Stimulated activated CD8-positive, alpha-beta memory T cell treated with anti-CD3 and anti-CD28 coated beads, Interleukin-4, amount 100 ng/mL, for 4 hours (primary cell): ENCODE measurements at places on chromosomes 11 and 22.

DNA sequence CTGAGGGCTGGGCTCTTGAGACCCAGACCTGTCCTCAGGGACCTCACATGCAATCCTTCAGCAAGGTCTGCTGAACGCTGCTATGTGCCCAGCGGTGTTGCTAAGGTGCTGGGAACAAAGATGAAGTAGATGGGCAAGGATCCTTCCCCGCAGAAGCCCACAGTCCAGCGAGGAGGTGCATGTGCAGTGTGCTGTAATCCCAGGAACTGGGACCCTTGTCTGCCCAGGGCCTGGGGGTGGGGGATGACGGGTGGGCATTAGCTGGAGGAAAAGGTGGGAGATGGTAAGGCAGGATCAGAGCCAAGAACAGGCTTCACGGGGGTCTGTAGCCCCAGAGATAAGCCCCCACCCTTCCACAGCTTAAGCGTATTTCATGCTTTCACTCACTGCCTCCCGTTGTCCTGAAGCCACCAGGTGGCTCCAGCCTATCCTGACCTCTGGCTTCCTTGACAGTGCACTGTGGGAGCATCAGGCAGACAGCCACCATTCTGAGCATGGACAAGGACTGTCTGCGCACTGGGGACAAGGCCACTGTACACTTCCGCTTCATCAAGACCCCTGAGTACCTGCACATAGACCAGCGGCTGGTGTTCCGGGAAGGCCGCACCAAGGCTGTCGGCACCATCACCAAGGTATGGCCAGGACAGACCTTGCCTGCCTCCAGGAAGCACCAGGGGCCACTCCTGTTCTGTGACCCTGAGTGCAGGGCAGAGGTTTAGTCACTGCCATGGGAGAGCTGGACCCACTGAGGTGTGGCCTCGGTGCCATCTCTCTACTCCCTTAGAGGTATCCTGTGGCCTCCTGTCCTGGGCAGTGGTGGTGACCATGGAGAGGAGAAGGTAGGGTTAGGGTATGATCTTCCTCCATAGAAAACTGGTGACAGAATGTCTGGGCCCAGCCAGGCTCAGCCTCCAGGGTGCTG is 22.0 kb downstream of the GTPBP1 start:
- no peak for DNase-seq

DNA sequence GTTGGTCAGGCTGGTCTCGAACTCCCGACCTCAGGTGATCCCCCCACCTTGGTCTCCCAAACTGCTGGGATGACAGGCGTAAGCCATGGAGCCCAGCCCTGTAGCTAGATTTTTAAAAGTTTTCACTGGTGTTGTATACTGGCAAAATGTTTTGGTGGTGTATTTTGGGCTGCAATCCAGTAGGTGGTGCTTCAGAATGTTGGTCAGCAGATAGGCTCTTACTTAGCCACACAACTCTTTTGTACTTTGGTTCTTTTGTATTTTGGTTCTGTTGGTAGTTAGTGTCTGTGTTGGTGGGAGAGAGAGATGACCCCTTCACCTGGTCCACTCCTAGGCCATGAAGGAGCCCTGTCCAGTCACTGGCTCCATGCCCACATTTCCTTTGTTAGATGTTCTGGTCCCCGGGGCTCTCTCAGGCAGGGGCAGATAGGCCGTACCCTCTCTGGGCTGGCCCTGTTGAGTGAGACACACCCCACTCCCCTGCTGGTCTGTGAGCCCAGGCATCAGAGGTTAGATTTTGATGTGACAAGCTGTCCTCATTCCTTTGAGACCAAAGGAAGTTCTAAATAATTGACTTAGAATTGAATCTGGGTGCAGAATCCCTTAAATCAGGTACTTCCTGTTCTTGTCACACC is 123.8 kb downstream of the DDX10 start:
- DNase-seq, result no peak

GRCh38 chr11:102112509-102112821 is 2.2 kb downstream of the YAP1 start:
- no peak for DNase-seq

DNA sequence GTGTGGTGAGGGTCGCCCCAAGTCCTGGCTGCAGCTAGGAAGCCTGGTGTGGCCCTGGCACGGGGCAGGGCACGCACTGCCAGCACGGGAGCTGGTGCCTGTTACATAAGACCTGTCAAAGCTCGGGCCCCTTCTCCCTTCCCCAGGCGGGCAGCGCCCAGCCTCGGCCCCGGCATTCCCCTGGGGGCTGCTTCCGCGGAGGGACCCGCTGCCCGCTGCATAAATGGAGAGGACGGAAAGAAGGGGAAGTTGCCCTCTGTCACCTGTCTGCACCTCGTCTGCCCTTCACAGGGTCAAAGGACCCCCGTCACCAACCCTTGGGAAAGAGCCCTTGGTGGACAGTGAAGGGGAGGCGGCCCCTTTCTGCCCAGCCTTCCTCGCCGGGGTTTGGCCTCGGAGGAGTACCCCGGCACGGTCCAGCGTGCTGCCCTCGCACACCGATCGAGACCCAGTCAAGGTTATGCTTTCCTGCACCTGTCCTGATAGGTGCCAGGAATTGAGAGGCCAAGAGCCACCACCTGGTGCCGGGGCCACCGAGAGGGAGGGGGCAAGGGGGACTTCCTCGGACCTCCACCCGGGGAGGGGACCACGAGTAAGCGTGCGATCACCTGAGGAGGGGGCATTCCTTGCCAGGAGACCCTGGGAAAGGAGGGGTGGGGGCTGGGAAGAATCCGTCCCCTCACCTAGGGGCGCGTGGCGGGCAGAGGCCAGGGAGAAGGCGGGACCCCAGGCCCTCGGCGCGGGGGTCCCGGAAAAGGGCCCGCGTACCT is 16.8 kb upstream of the MFRP start:
- DNase-seq, result no peak

DNA sequence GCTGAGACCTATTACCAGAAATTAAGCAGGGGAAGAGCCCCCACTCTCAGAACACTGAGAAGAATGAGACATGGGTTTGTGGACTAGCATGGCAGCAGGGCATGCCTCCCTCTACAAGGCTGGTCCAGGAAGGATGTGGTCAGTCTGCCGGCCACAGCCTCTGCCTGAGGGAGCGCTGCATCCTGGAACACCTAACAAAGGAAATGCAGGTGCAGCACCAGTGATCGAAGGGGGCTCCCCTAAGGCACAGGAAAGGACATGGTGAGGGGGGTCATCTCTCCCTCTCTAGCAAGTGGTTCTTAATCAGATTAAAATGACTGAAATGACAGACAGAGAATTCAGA is 40.6 kb upstream of the ARL14EP start:
- DNase-seq, result no peak

DNA sequence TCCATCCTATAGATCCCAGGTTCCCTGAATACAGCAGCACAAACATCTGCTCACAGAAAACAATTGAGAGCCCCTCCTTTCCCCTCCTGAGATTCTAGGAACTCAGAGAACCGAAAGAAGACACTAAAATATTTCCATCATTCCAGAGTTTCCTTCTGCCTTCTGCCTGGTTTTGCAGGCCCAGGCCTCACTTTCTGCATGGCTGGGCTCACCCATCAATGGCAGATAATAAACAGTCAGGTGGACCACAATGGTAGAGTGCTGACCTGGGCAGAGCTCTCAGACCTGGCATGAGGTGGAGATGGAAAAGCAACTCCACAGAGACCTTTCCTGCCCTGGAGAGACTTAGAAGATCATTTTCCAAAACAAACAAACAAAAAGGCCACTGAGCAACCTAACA is 389.1 kb downstream of the NXPE2 start:
- no peak for DNase-seq

DNA sequence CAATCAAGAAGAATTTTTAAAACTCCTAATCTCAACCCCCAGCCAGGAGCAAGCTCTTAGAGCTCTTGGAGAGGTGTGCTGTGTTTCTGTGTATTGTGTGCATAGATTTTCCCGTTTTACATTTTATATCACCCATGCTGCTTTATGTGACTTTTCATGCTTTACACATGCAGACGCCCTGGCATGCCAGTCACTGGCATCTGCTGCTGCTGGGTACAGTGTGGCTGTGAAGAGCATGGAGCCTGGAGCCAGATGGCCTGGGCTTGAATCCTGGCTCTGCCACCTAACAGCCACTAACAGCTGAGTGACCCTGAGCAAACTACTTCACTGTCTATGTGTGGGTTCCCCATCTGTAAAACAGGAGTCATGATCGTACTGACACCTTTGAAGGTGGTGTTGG is 23.1 kb downstream of the POLR3H start:
- no peak for DNase-seq

DNA sequence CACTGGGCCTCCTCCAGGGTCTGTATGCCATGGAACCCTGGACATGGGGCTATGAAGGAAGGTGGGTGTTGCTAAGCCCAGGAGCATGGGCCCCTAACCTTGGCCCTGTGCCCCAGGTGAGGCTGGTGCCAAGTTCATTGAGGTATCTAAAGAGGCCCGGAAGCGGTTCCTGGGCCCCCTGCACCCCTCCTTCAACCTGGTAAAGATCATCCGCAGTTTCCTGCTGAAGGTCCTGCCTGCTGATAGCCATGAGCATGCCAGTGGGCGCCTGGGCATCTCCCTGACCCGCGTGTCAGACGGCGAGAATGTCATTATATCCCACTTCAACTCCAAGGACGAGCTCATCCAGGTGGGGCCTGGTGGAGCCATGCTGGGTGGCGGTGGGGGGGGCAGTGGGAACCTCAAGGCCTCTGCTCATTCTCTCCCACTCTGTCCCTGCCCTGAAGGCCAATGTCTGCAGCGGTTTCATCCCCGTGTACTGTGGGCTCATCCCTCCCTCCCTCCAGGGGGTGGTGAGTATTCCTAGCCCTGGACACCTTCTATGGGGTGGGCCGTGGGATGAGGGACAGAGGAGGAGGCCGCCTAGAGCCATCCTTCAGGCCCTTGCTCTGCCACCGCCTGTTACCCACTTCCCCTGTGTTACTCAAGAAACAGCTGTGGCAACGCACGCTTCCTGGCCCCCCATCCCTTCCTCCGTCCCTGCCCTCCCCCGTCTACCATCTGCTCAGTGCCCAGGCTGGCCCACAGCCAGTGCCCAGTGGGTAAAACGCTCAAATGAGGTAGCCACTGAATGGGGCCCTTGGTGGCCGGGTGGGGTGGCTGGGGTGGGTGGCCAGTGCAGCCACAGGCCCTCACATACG is 3.0 kb downstream of the PNPLA2 start:
- no peak for DNase-seq

DNA sequence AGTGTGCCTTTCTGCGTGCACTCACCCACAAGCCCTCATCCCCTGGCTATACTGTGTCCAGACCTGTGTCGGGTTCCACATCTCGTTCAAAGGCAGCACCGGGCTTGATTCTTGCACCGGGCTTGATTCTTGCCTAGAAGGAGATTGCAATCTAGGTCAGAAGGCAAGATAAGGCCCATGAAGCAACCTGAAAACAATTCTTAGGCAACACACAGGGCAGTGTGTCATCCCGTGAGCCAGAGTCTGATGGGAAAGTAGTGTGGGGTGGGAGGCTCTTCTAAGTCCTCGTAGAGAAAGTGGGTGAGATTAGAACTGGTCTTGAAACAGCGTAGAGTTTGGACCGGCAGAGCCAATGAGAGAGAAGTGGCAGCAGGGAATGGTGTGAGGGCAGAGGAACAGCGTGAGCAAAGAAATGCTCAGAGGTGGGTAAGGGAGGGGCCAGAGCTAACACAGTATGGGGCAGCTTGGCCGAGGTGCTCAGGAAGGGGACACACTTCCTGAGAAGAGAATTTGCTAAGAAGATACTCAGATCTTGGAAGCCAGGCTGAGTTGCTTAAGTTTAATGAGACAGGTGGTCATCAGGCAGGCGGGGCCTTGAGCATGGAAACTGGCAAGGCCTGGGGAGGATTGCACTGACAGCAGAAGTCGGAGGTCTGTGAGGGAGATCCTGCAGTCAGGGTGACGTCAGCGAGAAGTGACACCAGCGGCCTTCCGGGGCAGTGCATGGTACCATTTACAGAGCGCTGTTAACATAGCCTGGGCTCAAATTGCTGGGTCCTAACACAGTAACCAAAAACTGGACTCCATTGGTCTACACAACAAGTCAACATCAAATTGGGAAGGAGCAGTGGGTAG is 40.7 kb upstream of the DKK3 start:
- DNase-seq, result no peak

- no peak for DNase-seq
These were observed at the start of gene IZUMO1R for GRCh38 chr11:94303966-94304958. Gene IZUMO1R (plus strand): TSS chr11:94304580. CDS start chr11:94305637, 1,057 bp downstream.

DNA sequence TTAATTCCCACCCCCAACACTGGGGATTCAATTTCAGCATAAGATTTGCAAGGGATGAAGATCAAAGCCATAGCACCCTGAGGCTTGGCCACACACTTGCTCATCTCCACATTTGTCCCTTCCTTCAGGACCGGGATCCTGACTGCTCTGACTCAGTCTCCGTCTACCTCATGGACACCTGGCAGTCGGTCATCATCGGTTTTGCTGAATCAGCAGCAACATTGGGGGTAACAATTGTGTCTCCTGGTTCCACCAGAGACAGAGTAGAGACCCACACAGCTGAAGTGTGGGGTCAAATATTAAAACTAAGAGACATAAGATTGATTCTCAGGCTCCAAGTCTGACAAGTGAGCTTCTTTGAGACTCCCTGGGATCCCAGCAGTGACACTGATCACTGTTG is 34.6 kb downstream of the GGTLC2 start:
- DNase-seq, result no peak

GRCh38 chr11:66008468-66009101 is 3.2 kb upstream of the CST6 start:
- DNase-seq, result no peak

DNA sequence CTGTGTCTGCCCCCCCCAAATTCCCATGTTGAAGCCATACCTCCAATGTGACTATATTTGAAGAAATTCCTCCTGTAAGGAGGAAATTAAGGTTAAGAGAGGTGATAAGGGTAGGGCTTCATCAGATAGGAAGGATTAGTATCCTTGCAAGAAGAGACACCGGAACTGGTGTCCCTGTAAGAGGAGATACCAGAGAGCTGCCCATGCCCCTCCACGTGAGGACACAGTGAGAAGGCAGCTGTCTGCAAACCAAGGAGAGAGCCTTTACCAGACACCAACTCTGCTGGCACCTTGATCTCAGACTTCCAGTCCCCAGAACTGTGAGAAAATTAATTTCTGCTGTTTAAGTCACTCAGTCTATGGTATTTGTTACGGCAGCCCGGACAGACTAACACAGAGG is 109.3 kb downstream of the ARFGAP2 start:
- DNase-seq, result no peak

- no peak for DNase-seq
These were observed 1.3 kb upstream of the KDM2A start for GRCh38 chr11:67117672-67118180.

DNA sequence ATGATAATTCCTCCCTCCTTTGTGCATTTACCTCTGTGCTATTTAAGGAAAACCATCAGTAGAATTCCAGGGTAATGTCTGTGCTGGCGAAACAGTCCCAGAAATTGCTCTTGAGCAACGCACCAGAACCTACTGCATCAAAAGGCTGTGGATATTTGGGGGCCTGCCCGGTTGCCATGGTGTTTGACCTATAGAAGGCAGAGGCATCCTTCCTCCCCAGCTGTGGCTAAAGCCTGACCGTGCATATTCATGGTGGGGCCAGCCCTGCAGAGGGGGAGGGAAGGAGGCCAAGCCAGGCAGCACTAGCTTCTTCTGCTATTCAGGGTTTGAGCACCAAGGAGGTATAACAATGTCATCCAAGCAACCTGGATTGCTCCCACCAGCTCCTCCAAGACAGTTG is 215.0 kb upstream of the E2F8 start:
- DNase-seq, result no peak
